AG04449 (cell line): ENCODE measurements at places on chromosomes 3 and 15.

GRCh38 chr3:163538387-163538786 lies 1539.9 kb downstream of the SI start:
- DNase-seq, result no peak

- no peak for DNase-seq
Measured at GRCh38 chr3:67654844-67655177, 399 bp upstream of the SUCLG2 start.

DNA sequence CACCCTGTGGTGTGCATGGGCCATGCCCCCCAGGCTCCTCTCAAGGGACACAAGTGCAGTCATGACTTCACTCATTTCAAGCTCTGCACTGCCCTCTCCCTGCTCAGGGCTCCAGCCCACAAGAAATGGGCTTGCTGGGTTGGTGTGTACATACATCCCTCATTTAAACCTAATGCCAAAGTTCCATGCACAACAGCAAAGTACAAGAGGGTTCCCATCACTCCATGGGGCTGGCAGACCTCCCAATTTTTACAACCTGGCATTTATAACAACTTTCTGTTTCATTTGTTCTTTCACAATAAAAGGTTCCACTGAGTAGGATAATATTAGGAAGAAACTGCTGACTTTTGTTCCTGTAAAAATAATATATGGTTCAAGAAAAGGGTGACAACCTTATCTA lies 54.3 kb downstream of the HERC2 start:
- DNase-seq, result no peak

- no peak for DNase-seq
Measured at GRCh38 chr3:128623762-128624176, 26.8 kb downstream of the RPN1 start.

DNA sequence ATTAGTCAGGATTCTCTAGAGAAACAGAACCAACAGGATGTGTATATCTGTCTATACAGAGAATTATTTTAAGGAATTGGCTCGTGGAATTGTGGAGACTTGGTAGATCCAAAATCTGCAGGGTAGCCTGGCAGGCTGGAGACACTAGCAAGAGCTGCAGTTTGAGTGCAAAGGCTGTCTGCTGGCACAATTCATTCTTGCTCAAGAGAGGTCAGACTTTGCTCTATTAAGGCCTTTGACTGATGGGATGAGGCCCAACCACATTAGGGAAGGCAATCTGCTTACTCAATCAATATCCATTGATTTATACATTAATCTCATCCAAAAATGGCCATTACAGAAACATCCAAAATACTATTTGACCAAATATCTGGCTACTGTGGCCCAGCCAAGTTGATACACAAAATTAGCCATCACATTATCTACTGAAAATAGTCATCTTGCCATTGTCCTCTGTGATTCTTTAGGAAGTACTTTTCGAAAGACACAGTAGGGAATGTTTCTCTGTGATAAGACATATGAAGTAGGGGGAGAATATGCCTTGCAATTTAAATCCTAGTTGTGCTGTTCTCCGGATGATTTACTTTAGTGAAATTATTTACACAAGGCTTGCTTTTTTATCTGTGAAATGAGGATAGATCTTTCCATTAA lies 873.8 kb downstream of the ROBO2 start:
- DNase-seq, result no peak

DNA sequence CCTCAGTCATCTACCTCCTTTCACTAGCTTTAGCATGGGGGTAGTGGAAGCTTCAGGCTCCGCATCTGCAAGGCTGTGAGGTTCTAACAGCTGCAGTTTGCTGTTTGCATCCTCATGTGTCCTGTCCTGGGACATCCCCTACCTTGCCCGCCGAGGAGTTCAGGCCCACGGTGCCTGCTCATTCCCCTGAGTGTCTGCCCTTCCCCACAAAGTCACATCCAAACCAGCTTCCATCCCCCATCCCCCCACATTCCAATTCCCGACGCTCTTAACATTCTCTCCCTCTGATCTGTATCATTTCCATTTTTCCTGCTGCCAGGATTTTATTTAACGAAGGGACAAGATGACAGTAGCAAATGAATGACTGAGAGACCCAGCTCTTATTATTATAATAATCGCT lies 43.8 kb downstream of the HRH1 start:
- DNase-seq, result no peak

DNA sequence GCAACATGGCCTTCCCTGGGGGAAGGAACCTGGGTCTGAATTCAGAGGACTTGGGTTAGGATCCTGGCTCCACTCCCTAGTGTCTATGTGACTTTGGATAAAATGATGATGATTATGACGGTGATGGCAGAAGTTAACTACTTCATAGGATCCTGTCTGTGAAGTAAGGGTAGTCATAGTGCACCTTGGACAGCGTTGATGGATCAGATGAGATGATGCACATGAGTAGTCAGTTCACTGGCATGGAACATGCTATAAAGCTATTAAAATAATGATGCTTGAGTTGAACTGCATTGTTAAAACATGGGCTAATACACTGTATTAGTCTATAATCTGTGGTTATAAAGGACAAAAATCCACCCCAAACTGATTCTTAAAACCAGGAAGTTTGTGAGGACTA lies 62.0 kb downstream of the EEFSEC start:
- DNase-seq, result no peak

DNA sequence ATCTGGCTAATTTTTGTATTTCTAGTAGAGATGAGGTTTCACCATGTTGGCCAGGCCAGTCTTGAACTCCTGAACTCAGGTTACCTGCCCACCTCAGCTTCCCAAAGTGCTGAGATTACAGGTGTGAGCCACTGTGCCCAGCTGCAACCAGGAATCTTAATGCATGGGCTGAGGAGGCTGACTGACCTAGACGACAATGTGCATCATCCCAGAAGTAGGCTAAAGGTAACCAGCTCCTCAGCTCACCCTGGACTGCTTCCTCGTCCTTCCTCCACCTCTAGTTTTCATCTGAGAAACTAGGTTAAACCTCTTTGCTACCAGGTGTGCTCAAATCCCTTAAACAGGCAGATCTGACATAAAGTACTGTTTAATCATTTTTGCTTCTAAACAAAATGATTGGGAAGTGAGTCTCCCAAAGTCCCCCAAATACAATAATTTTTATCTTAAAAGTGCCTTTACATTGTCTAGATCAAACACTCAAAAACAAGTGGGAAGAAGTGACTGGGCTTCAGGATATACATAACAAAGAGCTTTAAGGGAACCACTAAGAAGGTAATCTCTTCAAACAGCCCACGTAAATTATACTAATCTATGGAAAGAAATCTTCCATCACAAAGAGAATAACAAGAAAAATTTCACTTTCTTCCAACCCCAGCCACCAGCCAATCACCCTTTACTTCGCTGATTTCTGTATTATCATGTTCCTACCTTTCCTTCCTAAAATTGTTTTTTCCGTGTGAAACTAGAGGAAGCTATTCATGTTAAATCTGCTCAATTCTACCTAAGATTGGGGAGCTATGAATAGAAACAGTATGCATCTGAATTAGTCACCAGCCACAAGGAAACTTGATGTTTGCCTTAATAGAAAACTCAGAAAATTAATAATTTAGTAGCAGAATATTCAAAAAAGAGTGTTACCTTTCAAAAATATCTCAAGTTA lies 34.7 kb downstream of the IGF2BP2 start:
- no peak for DNase-seq

DNA sequence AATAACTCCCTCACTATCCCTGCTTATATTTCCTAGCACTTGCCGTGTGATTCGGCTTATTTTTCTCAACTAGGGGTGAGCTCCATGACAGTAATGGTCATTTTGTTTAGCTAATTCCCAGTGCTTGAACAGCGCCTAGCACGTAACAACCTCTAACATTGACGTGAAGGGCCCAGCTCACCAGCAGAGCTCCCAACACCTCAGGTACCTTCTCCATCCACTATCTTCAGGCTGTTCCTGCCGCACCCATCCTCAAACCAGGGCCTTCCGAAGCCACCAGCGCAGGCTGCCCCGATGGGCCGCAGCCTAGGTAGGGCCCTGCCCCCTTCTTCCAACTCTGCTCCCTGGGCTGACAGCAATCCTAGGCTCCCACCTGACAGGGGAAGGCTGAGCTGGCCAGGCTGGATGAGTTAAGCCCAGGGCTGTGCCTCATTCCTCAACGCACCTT lies 751 bp upstream of the RPS17 start:
- no peak for DNase-seq

DNA sequence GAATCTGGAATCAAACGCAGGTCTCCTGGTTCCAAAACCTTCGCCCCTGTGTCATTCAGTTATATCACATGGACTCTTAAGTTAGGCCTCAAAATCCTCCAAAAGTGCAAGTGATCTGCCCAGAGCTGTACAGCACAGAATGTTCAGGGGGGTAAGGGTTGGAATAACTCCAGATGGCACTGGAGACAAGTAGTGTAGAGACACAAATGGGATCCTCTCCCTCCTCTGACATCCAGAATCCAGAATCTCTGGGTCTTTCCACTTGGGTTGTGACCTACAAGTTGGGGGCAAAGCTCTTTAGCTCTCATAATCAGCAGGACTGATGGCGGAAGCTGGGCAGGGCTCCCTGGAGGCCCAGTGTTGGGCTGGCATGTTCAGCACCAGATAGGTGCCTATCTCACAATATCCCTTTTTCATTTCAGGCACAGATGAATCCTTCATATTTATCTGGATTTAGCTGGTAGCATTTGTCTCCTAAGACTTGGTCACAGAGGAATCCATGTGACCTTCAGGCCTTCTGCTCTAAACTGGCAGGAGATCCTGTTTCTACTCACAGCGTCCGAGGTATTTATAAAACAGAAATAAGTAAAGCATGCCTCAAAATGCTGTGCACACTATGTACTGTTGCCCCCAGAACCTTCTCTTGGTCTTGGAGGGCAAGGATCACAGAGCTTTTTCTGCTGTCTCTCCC lies 15.4 kb downstream of the ABHD2 start:
- DNase-seq, result no peak

- DNase-seq, result no peak
Measured at GRCh38 chr15:101538996-101539395, 49.5 kb upstream of the PCSK6 start.

GRCh38 chr15:101108461-101108775 lies 143.4 kb downstream of the CHSY1 start:
- no peak for DNase-seq

DNA sequence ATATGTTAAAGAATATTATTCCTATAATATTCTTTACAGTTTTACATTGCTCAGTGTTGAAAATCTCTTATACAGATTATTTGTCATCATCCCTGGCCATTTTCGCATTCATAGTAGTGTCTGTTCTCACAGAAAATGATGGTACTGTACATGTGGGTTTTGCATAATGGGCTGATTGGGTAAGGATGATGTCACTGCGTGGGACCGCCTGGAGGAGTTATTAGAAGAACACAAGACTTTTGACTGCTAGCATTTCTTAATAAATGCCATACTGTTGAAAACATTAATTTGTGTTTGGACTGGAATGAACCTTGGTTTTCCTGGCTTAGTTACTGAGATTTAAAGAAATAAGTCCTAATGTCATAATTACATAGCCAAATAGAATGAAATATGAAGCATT lies 20.3 kb downstream of the LRCH3 start:
- peak; percentile 80 for DNase-seq

DNA sequence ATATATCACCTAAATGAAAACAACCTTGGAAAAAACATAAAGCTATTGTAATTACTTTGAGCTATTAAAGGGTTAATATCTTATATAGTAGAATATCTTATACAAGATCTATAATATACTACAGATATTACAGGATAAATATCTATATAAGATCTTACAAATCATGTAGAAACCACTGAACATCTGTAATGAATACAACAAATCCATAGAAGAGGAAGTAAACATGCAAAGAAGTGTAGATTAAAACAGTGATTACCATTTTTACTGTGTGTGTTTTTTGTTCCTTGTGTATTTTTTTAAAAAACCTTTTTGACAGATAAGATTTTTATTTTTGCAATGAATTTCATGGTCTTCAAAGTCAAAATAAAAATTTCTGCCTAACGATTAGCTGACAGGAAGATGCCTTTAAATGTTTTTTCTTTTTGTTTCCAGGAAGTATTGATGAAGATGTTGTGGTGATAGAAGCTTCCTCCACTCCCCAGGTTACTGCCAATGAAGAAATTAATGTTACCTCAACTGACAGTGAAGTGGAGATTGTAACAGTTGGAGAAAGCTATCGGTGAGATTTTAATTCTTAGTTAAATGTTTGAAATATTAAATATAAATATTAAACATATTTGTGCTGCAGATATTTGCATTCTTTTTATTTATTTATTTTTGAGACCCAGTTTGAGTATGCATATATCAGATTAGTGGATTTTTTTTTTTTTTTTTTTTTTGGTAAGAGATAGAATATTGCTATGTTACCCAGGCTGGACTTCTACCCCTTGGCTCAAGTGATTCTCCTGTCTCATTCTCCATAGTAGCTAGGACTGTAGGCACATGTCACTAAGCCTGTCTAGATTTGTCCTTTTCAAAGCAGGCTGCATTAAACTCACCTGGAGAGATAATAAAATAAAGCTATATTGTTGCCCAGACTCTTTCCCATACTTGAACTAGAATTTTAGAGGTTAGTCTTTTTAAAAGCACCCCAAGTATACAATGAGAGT lies 52.8 kb upstream of the CCNB2 start:
- no peak for DNase-seq

- DNase-seq, result no peak
Measured at GRCh38 chr15:67077641-67078215, 12.3 kb downstream of the SMAD3 start.

- no peak for DNase-seq
Measured at GRCh38 chr3:182124187-182124586, 412.5 kb downstream of the SOX2 start.

DNA sequence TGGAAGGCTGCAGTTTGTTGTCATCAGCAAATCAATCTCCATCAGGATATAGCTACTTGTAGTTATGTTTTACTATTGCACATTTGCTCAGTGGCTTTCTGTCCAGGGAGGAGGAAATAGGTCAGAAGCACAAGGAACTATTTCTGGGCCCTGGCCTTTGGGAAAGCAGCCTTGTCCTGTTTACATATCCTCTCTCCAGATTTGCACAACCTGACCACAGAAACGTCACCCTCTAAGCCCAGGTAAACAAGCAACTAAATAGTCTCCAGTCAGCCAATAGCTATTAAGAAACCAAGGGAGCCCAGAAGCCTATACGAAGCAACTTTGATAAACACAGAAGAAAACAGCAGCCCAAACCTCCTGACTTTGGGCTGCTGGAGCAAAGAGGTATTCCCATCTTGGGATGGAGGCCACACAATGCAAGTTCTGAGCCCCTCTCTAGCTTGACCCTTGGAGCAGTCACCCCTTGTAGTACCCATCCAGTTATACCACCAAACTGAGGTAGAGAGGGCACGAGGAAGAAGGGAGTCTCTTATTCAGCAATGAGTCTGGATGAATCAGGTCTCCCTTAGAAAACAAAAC lies 2.3 kb upstream of the FEM1B start:
- DNase-seq, result no peak

GRCh38 chr3:127103080-127103479 lies 89.9 kb upstream of the PRR23E start:
- no peak for DNase-seq

DNA sequence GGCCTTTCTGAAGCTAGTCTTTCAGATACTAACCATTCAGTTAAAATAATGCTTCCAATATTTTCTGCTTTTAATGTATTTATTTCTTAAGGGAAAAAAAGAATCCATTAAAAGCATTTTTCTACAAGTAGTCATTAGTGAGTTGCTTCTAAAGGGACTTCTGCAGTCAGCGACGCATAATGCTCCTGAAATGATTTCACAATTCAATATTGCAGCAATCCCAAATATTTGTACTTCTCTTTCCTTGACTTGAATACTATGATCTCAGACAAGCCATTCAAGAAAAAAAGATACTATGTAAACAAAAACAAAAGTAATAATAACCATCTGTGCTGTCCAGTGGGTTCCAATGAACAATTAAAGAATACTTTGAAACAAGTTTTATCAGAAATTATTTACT lies 681.0 kb downstream of the DIPK2A start:
- no peak for DNase-seq
